Smooth muscle cell of the umbilical artery (primary cell): ENCODE measurements at places on chromosomes 5 and 9. TPM values are rescaled to one million over a fixed set of nuclear protein-coding genes. Genes with fewer than 3 reads are reported as not detected.

The CCNJL gene
- total RNA-seq, result 3.3 and 4.1 TPM in 2 replicates

The ARID3C gene
- total RNA-seq, result 0.18 TPM in 1 of 2 replicates, not detected in the other

The MLANA gene
- 0.05 TPM in 1 of 2 replicates, not detected in the other for total RNA-seq

The PTGER4 gene
- 1.5 and 2.7 TPM in 2 replicates for total RNA-seq

The LCN9 gene
- total RNA-seq, result not detected in 2 replicates

The GRIA1 gene
- total RNA-seq, result 0.59 and 0.60 TPM in 2 replicates

The CER1 gene
- not detected in 2 replicates for total RNA-seq

The KLF9 gene
- 17.2 and 27.9 TPM in 2 replicates for total RNA-seq

The SYK gene
- total RNA-seq, result not detected in 2 replicates

The PCDHB15 gene
- 0.28 and 0.59 TPM in 2 replicates for total RNA-seq

The PALM2AKAP2 gene
- 28.5 and 52.9 TPM in 2 replicates for total RNA-seq

The SCGB3A2 gene
- not detected in 2 replicates for total RNA-seq

The RANBP17 gene
- total RNA-seq, result 15.1 and 18.2 TPM in 2 replicates

The LCN15 gene
- total RNA-seq, result not detected in 2 replicates

The TMEM252 gene
- total RNA-seq, result not detected in 2 replicates
